Dorsolateral prefrontal cortex (tissue), 122 donors: ENCODE measurements at places on chromosomes 12 and 14.

DNA sequence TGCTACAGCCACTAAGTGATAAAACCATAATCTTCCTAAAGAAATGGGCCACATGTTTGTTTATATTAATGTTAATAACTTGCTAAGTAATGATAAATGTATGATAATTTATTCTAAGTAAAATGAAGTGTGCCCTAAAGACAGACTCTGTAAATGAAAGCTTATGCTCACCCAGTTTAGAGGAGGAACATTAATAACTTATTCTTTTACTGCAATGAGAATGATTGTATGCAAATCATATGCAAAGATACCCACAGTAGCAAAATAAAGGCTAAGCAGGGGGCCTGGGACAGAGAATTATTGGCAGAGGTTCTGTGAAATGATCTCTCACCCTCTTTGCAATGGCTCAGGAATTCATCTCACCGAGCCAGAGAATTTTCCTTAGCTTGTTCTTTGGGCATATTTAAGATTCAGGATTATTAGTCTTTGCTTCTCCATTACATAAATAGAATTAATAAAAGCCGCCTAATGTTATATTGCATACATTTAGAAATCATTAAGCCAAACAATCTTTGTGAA, 75.9 kb downstream of the TMEM132D start:
- no peak for DNase-seq

- no peak for DNase-seq
These were observed 18.0 kb upstream of the DYRK2 start for GRCh38 chr12:67630373-67631088.

DNA sequence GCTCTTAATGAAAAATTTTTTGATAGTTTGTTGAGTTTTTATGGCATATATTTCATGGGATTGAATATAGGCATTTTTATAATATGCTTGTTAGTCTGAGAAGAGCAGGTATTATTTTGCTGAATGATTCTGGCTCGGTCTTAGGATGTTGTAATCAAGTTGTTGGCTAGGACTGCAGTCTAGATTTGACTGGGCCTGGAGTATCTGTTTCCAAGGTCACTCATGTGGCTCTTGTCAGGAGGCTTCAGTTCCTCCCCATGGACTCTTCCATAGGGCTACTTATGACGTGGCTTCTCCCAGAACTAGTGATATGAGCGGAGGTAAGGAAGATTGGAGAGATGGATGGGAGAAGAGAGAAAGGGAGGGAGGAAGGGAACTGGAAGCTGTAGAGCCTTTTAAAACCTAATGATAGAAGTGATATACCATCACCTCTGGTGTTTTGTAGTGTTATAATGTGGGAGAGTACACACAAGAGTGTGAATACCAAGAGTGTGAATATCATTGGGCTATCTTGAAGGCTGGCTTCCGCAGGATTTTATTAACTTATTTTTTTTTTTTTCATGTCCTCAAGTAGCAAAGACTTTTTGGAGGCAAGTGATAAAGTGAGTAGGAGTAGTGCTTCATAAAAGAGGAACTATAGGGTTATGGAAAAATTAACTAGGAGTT, 4.4 kb downstream of the MNAT1 start:
- no peak for DNase-seq

GRCh38 chr12:56160193-56160763, 2.1 kb downstream of the MYL6 start:
- no peak for DNase-seq

DNA sequence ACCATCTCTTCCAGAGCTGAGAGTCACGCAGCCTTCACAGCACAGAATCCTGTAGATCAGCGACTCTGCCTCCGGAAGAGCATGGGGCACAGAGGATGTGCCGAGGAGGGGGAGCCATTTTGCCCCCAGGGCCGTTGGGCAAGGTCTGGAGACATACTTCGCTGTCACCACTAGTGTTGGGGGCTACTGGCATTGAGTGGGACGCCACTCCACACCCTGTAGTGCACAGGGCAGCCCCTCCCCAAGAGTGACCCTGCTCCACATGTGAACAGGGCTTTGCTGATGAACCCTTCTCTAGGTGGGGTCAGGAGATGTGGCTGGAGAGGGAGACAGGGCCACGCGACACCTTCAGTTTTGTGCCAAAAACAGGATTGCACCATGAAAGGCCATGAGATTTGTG, 6.0 kb downstream of the GLT1D1 start:
- peak; percentile 19 for DNase-seq

DNA sequence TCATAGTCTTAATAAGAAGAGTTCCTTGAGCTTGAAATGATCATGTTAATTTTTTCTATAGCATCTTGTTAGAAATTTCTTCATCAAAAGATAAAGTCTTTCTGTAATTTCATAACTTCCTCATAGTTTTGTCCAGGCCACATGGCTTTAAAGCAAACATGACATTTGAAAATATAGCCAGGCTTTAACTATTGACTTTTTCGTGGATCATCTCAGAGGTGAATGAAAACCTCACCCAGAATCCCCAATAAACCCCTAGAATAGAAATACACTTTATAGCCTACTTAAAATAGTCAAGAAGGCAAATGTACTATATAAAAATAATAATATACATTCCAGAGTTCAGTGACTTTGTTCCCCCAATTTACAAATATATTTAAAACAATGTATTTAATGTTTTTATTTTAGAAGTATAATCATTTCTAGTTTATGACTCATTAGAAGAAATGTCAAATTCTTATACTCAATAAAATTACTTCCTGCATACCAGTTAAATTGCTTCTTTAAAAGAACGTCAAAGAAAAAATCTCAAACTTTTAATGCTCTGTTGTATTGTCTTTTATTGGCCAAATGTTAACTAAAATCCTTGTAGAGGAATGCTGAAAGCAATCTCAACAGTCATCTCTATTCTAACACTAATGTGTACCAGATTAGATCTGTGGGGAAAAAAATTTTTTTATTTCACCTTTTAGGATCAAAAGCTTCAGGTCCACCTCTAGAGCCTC, 21.6 kb downstream of the EXOC5 start:
- DNase-seq: no peak

- DNase-seq: peak; percentile 76
These were observed 13.8 kb downstream of the NGDN start for GRCh38 chr14:23483236-23483854.

- DNase-seq: no peak
These were observed 11.4 kb upstream of the ASCL1 start for GRCh38 chr12:102946042-102946441.

GRCh38 chr14:95077345-95077744, 80.0 kb downstream of the DICER1 start:
- DNase-seq: no peak

GRCh38 chr12:13661005-13661887, 320.2 kb downstream of the GRIN2B start:
- peak; percentile 61 for DNase-seq

DNA sequence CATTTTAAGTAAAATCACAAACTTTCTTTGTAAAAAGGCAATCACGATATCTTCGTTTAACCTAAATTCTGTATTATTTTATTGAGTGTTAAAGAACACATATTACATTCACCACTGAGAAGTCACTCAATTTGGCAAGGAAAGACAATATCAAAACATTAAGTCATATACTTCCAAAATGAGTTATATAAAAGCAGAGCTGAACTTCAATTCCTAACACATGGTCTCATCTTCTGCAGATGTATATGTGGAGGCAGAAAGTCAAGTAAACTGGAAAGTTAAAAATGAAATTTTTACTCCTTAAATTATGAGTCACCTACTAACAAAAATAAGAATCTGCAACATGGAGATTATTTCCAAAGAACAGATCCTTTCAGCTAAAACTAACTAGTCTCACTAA, 28.7 kb downstream of the BMAL2 start:
- no peak for DNase-seq

- peak; percentile 64 for DNase-seq
These were observed 31.1 kb upstream of the MON2 start for GRCh38 chr12:62435303-62436163.

DNA sequence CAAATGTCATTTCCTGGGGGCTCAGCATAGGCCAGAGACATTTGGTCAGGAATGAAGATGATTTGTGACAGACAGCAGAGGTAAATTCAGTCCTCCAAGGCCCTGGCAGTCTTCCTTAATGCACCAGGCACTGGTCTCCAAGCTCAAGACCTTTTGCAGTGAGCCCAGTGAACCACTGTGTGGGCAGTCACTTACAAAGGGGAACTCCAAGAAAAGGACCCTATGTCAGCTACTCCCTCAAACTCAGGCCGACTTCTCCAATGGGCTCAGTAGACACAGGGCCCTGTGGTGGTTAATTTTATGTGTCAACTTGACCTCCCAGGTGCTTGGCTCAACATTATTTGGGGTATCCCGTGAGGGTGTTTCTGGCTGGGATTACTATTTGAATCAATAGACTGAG, 29.3 kb upstream of the PLEK2 start:
- DNase-seq: no peak

GRCh38 chr14:67576216-67576955, 23.7 kb downstream of the PIGH start:
- no peak for DNase-seq

DNA sequence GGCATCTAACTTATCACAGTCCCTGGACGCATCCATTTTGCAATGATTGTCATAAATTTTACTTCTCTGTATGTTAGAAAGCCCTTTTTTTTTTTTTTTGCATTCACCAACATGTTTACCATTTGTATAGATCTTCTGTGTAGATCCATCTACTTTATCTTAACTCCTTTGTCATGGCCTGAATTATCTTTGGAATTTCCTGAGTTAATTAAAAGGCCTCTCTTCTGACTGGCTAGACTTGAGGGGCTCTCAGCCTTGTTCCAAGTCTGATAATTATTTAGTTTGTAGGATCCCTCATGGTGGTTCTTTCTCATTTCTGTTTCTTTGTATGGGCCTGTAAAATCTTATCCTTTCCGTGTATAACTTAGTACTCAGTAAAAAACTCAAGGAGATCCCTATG, 387.0 kb downstream of the C12orf50 start:
- no peak for DNase-seq

GRCh38 chr12:124753228-124753591, 110.5 kb downstream of the SCARB1 start:
- no peak for DNase-seq

- no peak for DNase-seq
These were observed 40.9 kb upstream of the CORO1C start for GRCh38 chr12:108772247-108772646.

GRCh38 chr12:57722716-57723629, 15.6 kb downstream of the AGAP2 start:
- no peak for DNase-seq

DNA sequence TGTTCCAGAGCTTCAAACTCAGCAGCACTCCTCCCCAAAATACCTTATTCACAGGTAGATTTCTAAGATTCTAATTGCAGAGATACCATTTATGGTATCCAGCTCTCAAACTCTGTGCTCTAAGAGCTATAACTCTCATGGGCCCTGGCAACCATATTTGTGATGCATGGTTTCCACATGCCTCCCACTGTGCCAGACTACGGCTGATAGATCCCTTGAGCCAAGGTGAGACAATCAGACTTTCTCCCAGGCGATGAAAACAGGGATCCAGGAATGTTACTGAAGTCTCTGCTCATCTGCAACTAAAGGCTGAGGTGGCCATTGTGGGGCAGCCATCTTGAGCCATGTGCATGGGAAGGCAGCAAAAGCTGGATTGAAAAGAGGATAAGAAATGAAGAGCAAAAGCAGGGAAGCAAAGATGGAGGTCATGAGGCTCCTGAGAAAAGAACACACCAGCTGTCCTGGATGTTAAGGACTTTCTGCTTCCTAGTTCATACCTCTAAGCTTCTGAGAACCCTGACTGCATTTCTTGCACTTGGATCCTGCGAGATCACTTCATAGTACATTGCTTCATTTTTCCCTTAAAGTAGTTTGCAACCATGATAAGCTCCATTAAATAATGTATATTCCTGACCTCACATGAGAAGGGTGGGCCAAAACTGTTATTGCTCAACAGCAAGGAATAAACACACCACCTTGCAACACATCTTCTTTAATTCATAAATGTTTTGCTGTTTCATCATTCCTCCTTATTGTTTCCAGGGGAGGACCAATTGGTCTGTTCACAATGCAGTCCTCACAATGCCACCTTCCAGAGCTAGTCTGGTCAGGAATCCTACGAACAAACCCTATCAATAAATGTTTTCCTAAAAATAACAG, 5.4 kb downstream of the EGLN3 start:
- no peak for DNase-seq

GRCh38 chr12:19066475-19067001, 63.0 kb upstream of the PLEKHA5 start:
- DNase-seq: no peak

DNA sequence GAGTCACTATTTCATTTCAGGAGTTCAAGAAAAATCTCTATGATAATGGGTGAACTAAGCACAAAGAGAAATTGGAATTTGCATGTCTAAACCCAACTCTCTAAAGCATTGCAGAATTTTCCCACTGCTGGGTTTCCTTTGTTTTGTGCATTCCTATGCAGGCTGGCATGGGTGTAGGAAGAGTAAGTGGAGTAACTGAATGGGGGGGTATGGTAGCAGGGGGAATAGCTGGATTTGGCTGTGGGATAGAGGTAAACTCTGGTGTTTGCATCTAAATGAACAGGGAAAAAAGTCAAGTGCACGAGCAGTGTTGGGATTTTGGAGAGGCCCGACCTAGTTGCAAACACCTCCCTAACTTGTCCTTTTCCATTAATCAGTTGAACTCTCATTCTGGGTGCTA, 159.1 kb downstream of the ANO4 start:
- no peak for DNase-seq

GRCh38 chr14:92464716-92465115, 48.9 kb upstream of the RIN3 start:
- no peak for DNase-seq

DNA sequence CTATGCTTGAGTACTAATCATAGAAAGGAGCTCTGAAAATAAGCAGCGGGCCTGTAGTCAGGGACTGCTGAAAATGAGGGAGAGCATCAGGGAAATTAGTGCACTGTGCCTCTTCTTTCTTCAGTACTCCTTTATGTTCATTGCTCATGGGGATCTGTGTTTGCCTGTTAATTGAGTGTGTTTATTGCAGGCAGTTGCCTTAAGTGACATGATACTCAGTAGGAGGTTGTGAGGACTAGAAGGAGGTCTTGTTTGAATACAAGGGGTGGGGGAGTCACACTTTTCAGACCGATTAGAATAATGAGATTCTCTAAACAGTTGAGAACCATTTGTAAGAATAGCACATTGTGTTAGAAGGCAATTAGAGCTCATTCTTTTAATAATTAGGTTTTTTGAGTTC, 102.6 kb upstream of the SLCO1C1 start:
- no peak for DNase-seq

- DNase-seq: no peak
These were observed 66.8 kb upstream of the VRK1 start for GRCh38 chr14:96730386-96730785.
